ENCODE measurements at places on chromosomes 4 and X.

GRCh38 chr4:120517966-120518365 is 404.6 kb downstream of the PRDM5 start:
- peak; percentile 45 for DNase-seq

DNA sequence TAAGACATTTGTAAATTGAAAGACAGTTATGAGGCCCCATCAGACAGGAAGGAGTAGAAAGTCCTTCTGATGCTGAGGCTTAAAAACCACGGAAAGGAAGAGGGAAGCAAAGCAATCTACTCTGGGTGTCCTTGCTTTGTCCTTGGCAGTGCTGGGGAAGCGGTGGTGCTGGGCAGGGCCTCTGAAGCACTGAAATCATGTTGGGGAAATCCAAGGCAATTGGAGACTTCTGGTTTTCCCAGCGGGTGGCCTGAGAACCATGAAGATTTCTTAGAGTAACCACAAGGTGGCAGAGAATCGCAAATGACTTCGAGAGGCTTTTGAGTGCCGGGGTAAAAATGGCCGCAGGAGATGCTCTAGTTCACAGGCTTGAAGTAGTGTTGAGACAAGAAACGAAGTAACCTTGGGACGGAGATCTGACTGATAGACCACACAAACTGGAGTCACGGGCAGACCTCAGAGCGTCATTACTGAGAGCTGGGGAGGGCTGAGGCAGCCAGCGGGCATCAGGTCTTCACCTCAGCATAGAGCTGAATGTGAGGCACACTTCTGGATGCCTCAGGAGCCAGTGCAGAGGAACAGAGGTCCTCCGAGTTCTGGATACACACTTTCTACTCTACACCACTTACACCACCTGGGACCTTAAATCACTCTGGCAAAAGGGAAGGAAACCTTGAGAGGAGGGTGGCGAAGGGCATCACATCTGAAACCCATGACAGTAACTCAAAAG is 130.7 kb upstream of the GPRIN3 start:
- peak; percentile 39 for DNase-seq

- no peak for DNase-seq
Observed at GRCh38 chr4:30395902-30396301, 324.3 kb upstream of the PCDH7 start.

DNA sequence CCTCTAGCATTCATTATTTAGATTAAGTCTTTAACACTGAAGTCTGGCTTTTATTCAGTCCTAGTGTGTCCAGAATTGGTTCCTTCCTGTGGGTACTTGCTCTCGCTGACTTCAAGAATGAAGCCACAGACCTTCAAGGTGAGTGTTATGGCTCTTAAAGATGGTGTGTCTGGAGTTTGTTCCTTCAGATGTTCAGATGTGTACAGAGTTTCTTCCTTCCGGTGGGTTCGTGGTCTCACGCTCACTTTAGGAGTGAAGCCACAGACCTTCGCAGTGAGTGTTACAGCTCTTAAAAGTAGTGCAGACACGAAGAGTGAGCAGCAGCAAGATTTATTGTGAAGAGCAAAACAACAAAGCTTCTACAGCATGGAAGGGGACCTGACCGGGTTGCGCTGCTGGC is 860.6 kb downstream of the STIM2 start:
- no peak for DNase-seq

DNA sequence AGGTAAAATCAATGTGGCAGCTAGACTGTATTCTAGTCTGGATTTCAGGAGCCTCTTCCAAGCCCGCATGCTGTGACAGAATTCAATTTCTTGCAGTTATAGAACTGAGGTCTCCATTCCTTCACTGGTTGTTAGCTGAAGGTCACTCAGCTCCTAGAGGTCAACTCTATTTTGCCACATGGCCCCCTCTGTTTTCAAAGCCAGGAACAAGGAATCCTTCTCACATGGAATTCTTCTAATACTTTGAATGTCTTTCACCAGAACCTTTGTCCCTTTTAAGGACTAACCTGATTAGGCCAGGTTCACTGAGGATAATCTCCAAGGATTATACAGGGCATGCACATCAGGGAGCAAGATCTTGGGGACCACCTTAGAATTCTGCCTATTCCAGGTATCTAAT is 23.4 kb upstream of the MMRN1 start:
- no peak for DNase-seq

GRCh38 chr4:53629296-53629695 is 38.0 kb upstream of the LNX1 start:
- no peak for DNase-seq

DNA sequence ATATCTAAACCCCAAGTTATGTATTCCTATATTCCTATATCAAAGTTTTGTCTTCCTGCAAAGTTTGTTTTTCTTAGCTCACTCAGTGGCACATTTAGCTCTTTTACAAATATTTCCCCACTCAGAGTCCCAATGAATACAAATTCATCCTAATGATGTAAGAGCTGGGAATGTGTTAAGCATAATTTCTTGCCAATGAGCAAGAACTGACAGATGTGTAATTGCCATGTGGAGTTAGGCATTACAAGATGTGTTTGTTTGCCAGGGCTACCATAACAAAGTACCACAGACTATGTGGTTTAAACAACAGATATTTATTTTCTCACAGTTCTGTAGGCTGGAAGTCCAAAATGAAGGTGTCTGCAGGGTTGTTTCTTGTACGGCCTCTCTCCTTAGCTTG is 302.1 kb downstream of the KCTD8 start:
- DNase-seq = peak; percentile 75

DNA sequence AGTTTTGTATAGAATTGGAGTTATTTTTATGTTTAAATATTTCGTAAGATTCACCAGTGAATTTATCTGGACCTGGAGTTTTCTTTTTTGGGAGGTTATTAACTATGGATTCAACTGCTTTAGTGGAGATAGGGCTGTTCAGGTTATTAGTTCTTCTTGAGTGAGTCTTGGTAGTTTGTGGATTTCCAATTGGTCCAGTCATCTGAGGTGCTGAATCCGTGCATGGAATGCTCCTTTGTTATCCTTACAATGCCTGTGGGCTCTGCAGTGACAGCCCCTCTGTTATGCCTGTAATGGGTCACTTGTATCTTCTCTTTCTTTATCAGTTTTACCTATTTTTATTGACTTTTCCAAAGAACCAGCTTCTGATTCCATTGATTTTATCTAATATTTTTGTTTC is 15.4 kb upstream of the NKX1-1 start:
- DNase-seq = no peak

GRCh38 chr4:1579001-1579900 is 104.9 kb downstream of the FAM53A start:
- DNase-seq = peak; percentile 45

- peak; percentile 90 for DNase-seq
Observed at GRCh38 chr4:142777045-142777743, 68.9 kb downstream of the INPP4B start.

- DNase-seq = peak; percentile 33
Observed at GRCh38 chrX:26783512-26784225, 567.7 kb downstream of the MAGEB5 start.

GRCh38 chrX:30900227-30900626 is 11.2 kb upstream of the TAB3 start:
- DNase-seq = peak; percentile 40

- DNase-seq = no peak
Observed at GRCh38 chr4:99038213-99038612, 42.7 kb downstream of the METAP1 start.

DNA sequence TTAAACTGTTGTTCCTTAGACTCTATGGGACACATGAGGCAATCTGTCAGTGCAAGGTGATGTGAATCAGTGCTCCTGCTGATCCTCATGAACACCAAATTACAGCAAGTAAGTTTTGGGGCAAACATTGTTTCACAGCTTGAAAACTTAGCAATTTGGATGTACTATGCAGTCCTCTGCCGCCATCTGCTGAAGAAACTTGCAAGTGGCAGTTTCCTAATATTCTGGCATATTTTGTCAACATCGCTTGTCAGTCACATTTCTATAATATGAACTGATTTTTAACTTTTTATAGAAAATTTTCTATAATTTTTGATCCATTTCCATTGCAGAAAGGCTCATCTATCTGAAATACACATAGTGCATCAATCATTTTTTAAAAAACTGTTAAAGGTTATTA is 56.3 kb downstream of the ZAR1 start:
- peak; percentile 24 for DNase-seq

GRCh38 chrX:13179586-13179985 is 135.2 kb upstream of the FAM9C start:
- DNase-seq = no peak

GRCh38 chr4:73250642-73251041 is 8.0 kb downstream of the ANKRD17 start:
- no peak for DNase-seq

DNA sequence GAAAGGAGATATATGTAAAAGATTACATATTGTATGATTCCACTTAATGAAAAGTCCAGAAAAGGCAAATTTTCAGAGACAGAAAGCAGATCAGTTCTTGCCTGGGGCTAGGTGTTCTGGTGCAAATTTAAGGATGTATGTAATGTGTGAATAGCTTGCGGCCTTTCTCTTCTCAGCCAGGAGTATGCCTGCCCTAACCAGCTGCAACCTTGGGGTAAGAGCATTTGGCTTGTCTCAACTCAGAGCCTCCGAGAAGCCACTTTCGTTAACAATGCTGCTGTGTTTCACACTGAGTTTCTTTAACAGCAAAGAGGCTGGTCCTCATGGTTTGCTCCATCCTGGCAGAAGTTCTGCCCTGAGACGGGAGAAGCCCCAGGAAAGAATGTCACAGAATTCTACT is 102.7 kb downstream of the SPCS3 start:
- peak; percentile 33 for DNase-seq

DNA sequence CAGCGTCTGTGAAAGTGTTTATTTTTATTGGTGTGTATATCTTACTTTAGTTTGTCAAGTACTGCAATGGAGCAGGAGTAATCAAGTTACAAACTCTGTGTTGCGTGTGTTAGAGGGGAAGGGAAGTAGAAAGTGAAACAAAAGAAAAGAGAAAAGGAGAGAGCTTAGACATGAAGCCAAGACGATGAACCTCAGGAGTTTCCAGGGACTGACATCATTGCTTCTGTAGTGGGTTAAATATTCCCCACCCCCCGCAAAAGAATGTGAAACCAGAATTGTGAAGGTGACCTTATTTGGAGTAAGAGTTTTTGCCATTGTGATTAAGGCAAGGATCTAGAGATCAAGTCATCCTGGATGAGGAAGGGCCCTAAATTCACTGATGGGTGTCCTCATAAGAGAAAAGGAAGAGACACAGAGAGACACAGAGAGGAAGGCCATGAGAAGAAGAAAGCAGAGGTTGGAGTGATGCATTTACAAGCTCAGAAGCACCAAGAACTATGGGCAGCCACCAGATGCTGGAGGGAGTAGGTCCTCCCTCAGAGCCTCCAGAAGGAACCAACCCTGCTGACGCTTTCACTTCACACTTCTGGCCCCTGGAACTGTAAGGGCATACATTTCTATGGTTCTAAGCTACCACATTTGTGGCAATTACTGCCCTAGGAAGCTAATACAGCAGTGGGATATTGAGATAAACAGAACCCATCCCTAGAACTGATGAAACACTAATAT is 173.6 kb upstream of the SFRP2 start:
- no peak for DNase-seq

- DNase-seq = no peak
Observed at GRCh38 chrX:116277351-116278225, 107.0 kb downstream of the AGTR2 start.

DNA sequence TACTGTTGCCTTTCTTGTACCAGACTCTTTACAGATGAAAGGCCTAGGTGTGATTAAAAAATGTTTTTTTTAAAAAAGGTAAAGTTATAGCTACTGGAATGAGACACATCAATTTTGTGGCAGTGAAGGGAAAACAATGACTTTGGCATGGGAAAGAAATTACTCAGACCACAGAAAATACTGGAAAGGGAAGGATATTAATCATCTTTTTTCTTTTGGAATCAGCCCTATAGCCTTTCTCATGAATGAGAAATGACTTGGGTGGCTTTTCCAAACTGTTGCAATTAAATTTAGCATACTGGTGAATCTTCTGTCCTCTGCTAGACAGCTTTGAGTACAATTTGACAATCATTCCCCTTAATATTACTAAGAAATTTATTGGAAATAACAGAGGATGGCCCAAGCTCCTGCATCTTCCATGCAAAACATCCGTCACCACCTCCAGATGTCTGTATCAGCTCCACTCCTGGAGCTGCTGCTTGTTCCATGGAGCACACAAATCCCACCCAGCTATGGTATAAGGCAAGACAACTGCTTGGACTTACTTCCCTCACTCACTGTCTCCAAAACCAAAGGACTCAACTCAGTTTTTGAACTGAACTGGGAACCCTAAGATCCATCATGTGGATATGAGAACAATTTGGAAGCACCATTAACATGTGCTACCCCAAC is 97.6 kb upstream of the ARSJ start:
- DNase-seq = peak; percentile 19

DNA sequence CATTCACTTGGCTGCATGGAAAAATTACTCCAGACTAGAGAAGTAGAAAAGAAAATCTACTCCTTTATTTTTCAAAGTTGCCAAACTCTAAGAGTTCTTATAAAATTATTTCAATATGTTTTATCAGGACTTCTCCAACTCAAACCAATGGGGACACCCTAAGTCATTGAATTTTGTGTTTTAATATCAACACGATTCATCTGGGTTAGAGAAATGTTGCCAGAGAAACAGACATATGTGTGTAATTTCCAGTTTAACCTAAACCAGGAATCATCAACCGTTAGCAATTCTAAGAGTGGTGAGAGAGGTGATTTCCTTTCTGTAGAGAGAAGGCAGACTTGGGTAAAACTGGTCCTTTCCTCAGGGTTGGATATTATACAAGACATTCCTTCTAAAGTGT is 291.8 kb downstream of the LDB2 start:
- no peak for DNase-seq

DNA sequence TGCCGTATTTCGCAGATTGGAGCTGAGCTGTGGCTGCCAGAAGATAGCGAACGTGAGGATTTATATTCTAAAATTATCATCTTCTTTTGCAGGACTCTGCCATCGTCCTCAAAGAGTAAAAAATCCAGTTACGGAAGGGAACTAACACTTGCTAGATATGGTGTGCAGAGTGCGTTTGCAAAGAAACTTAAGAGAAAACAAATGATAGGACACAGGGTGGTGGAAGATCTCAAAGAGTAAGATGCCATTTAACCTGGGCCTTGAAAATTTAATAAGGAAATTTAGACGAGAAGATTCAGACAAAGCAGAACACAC is 566 bp downstream of the LARP7 start:
- DNase-seq = no peak

DNA sequence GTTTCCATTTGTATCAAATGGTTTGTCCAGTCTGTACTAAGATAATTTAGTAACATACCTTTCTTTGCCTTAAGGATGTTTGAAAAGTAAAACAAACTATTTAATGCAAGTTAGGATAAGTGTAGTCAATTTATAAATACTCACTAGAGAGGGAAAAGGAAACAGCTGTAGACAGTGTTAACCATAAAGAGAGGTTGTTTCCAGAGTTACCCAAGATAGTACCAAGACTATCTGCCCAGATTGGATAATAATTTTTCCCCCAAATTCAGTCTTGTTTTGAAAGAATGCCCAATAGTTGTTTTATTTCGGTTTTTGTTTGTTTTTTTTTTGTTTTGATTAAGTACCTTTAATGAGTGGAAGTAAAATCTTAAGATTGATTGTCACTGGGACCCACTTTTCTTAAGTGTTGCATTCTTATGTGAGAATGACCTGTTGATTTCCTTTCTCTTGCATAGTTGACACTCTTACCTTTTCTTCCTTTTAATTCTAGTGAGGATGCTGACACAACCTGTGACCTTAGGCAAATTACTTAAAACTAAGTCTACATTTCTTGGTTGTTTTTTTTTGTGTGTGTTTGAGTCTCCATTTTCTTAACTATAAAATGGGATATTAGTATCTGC is 12.8 kb downstream of the AFF1 start:
- no peak for DNase-seq

Data from epithelial cell of esophagus (primary cell).